ENCODE measurements at places on chromosomes 13 and 19.

DNA sequence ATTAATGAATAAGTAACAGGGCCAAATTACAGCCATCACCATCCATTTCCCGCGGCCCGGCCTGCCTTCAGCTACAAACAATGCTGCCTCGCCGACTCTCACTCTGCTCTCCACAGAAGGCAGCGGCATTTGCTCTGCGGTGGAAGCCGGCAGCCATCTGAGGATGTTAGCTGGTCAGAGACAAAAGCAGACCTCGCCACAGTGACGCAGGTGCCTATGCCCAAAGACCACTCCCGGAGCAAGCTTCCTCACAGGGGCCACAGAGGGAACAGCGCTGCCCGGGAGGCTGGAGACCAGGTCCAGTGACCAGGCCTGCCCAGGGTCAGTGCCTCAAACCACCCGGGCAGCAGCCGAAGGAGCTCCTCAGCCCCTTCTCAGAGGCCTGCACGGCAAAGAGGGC is 16.4 kb downstream of the PEPD start:
- no peak for DNase-seq

DNA sequence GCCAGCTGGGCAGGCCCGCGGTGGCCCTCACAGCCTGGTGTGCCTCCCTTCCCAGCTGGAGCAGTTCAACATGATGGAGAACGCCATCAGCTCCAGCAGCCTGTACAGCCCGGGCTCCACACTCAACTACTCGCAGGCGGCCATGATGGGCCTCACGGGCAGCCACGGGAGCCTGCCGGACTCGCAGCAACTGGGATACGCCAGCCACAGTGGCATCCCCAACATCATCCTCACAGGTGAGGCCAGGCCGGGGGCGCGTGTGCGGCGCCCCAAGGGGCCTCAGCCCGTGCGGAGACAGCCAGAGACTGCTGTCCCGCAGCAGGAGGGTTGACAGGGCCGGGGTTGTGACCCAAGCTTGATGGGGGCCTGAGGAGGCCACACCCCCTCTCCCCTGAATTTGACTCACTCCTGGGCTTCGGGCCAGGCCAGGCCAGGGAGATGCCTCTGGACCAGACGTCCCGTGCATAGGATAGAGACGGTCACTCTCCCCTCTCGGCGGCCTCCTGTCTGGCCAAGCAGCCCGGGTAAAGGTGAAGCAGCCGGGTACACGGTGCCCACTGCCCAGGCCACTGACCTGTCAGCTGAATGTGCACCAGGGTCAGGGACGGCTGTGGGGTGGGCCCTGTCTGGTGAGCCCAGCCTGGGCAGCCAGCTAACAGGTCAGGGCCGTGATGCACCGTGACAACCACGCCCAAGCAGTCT is 15.4 kb downstream of the COMP start:
- no peak for DNase-seq

DNA sequence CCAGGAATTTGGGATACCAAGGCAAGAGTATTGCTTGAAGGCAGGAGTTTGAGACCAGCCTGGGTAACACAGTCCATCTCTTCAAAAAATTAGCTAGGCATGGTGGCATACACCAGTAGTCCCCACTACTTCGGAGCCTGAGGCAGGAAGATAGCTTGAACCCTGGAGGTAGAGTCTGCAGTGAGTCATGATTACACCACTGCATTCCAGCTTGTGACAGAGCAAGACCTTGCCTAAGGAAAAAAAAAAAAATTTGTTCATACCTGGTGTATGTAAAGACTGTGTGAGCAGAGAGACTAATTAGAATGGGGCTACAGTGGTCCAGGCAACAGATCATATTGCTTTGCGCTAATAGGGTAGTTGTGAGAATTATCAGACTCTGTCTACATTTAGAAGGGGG is 778.3 kb upstream of the PCDH20 start:
- DNase-seq = no peak

DNA sequence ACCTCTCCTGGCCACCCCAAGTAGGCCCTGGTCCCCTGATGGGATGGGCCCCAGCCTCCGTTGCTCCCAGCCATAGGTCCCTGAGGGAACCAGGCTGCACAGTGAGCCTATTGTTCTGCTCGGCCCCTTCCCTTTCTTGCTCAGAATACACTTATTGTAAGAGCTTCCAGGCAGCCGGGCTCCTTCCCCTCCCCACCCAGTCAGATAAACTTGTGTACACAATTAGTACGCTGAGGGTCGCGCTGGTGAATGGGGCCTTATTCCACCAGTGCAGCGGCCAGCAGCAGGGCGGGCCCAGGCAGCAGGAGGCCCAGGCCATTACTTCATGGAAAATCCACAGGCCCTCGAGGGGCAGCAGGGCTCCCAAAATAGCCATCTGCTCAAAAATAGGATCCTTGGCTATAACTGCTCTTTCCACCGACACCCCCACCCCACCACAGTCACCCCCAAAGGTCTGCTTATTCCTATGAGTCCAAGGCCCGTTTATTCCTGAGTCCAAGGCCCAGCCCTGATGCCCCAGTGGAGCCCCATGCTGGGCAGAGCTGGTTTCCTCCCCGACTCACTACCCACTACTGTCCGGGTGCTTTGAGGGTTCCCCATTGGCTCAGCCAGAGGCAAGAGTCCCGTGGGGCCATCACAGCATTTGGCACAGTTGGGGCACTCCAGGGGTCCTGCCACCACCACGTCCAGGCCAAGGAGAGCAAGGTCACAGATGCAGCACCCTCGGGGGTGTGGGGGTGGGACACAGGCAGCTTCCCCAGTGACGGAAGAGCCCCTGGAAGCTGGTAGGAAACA is 22.1 kb downstream of the CAPN12 start:
- no peak for DNase-seq

- DNase-seq = no peak
Measured at GRCh38 chr13:40116008-40116407, 460.5 kb downstream of the COG6 start.

DNA sequence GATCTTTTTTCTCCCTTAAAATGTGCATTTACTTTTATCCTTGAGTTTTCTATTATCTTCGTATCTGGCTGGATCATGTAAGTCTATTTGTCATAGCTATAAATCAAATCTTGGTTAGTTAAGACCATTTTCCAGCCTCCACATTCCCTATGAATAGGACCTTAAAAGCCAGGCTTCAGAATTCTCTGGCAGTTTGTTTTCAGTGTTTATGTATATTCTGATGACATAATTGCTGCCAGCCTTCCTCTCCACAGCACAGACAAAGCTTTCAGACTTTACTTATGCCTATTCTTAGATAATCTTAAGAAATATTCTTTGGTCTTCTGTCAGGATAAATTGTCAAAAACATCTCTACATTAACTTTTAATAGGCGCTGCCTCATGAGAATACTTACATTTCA is 870.8 kb upstream of the SPRY2 start:
- no peak for DNase-seq

DNA sequence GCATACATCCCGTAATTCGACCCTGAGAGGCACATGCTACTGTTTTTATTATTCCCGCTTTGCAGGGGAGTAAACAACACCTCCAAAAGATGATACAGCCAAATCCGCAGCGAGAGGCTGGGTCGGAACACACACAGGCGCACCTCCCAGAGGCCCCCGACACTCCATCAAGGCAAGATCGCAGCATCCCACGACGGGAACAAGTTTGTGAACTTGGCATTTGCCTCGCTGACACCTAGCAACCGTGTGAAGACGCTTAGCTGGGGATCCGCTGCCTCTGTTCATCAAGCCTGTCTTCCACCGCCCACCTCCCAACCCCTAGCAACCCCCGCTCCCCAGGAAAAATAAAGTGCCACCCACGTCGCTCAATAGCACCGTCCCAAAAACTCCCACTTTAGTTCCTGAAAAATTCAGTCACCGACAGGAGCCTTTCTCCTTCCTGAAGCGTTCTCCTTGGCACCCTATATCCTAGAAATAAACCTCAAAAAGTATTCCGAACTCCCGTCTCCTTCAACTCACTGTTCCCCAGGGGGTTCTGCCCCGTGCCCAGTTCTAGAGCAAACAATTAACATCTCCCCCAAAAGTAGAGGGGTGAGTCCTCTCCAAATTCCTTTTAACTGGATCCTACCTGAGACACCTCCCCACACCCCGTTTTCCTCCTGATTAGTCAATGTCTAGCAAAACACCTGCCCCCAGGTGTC is 1.7 kb downstream of the GNG7 start:
- DNase-seq = peak; percentile 29

DNA sequence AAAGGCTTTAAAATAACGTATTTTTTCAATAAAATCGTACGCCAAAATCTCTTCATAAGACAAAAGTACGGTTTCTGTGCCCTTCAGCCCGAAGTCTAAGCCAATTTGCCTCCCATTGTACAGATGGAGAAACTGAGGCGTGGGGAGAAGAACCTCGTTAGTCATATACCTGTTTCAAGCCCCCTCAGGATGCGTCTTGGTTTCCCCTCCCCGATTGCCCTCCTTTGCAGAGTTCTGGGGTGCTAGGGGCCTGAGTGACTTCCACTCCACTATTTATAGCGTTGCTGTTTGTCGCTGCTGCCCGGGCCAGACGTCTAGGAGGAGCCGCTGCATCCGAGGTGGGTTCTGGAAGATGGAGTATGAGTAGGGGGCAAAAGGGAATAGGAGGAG is 2.3 kb upstream of the LTBP4 start:
- DNase-seq = no peak

DNA sequence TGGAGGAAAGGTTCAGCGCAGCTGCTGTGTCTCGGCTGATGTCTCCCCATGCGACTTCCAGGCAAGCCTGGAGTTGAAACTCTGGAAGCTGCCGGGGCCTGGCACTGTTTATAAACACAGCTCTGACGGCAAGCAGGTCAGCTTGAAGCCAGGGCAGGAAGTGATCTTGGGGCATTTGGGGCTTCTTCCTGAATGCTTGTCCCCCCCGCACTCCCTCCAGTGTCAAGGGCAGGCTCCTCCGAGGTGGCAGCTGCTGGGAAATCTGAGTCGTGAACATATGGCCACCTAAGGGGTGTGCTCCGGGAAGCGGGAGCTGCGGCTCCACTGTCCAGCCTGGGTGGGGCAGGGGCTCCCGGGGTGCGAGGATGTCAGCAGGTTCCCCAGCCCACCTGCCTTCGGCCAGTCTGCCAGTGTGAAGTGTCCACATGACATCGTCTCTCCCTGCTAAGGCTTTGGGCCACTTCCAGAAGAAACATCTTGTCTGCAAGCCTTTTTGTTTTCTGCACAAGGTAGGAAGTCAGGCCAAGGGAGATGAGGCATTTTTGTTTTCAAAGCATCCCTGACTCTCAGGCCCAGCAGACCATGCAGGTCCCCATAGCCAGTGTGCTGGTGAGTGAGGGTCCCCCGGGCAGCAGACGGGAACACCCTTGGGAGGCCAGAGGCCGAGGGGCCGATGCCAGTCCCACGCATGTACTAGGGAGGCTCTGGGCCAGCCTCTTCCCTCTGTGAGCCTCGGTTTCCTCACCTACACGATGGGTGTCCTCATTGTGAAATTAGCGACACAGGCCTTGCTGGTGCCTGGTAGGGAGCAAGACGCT is 2.7 kb downstream of the PIAS4 start:
- DNase-seq = no peak

- DNase-seq = no peak
Measured at GRCh38 chr13:106286811-106287210, 248.7 kb downstream of the EFNB2 start.

GRCh38 chr13:44244288-44244687 is 129.3 kb upstream of the SERP2 start:
- DNase-seq = no peak

DNA sequence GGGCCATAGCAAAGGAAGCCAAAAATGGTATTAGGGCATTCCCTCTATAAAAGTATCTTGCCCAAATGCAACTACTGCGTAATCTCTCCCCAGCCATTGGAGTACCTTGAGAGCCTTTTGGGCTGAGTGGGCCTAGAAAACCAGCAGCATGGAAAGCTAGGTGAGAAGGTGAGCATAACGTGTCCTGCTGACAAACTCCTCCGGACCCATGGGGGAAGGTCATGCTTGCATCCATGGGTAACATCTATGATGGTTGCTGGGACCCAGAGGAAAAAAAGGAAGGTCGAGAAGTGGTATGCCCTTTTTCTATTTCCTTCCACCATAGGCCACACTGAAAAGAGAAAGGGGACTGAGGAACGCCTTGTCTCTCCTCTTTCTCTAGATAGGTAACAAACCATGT is 57.4 kb downstream of the ZNF728 start:
- no peak for DNase-seq

DNA sequence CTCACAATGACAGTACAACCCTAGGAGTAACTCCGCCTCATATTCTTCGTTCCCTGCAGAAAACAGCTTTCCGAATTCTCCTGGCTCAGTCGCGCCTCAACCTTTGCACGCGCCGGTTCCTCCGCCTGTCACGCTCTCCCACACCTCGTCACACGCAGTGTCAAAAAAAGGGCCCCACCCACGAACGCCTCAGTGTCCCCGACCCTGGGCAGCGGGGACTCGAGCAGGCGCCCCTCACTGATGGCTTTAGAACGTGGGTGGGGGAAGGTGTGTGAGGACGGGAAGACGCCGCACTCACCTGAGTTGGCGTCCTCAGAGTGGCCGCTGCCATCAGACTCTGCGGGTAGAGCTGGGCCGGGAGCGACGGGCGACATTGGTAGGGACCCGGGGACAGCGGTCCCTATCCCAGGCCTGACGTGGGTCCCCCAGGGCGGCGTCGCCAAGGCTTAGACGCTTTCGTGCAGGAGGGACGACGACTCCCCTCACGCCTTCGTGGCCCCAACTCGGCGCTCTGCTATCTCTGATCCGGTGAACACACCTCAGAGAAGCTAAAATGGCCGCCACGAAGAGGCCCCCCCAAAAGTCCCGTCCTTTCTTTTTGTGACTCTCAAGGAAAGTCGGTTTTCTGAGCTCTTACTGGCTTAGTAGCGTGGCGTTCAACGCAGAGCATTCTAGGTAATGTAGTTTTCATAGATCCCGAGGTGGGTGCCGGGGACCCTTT is at the start of gene ZNF154:
Gene ZNF154, minus strand, starts transcription at position 564 of the 721 bp plus-strand sequence. Its CDS starts 233 bp downstream, at position 331.
- peak; percentile 85 for DNase-seq

- DNase-seq = no peak
Measured at GRCh38 chr19:13281567-13282291, 131.5 kb downstream of the IER2 start.

GRCh38 chr13:30116379-30116778 is 191.0 kb downstream of the KATNAL1 start:
- no peak for DNase-seq

DNA sequence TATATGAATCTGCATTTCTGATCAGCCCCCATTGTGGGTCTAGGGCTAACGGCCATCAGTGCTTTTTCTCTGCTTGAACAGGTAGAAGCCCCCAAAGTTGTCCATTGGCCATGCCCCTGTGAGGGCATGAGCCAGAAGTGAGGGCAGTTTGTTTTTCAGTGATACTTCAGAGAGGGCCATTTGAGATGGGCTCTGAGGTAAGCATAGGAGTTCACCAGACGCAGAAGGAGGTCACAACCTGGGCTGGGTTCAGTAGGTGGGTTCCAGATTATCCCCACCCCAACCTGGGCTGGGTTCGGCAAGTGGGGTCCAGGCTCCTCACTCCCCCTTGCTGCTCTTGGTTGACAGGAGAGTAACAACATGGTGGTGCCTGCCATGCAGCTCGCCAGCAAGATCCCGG is 33.4 kb downstream of the MAU2 start:
- DNase-seq = no peak

All from B cell (primary cell).